Posterior cingulate gyrus (tissue), 11 donors: ENCODE measurements at places on chromosomes 12 and 14.

- DNase-seq = no peak
These were observed 217.4 kb upstream of the RTL1 start for GRCh38 chr14:101120641-101121507.

DNA sequence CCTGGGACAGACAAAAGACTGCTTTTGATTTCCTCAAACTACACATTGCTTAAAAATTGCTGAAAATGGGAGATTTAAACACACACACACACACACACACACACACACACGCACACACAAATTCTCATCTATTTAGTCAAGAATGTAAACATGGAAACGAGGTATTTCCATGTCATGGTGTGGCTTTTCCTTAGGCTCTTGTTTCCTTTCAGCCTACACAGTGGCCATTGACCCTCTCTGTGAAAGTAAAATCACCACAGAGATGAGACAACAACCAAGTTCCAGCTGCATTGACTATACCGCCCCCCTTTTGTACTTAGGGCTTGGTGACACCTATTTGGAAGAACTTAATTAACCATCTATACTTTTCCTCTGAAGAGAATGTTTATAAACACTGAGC lies 41.9 kb downstream of the TTC8 start:
- DNase-seq = no peak

- DNase-seq = no peak
These were observed 92.9 kb downstream of the PAWR start for GRCh38 chr12:79597910-79598309.

GRCh38 chr14:35231207-35231760 lies 60.9 kb upstream of the PSMA6 start:
- DNase-seq = no peak

DNA sequence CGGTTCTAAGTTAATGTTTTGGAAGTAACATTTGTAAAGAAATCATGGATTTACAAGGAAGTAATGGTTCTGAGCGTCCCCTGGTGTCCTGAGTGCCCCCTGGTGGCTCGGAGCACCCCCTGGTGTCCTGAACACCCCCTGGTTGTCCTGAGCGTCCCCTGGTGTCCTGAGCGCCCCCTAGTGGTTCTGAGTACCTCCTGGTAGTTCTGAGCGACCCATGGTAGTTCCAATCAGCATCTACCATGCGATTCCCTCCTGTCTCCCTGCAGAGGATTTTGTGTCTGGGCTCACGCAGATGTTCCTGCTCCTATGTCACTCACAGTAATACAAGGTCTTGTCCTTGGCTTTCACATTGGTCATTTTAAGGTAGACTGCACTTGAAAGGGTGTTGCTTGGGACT lies 1352.9 kb downstream of the TMEM121 start:
- no peak for DNase-seq

- no peak for DNase-seq
These were observed at the start of gene A2ML1 for GRCh38 chr12:8822298-8822697. Gene A2ML1, plus strand, starts transcription at chr12:8822621. Its CDS starts 31 bp downstream, at chr12:8822652.

- no peak for DNase-seq
These were observed 288.0 kb downstream of the TRHDE start for GRCh38 chr12:72560003-72560769.

- no peak for DNase-seq
These were observed 68.1 kb downstream of the TTC9 start for GRCh38 chr14:70709726-70710382.

- DNase-seq = no peak
These were observed 29.7 kb upstream of the INSM2 start for GRCh38 chr14:35504260-35504659.

DNA sequence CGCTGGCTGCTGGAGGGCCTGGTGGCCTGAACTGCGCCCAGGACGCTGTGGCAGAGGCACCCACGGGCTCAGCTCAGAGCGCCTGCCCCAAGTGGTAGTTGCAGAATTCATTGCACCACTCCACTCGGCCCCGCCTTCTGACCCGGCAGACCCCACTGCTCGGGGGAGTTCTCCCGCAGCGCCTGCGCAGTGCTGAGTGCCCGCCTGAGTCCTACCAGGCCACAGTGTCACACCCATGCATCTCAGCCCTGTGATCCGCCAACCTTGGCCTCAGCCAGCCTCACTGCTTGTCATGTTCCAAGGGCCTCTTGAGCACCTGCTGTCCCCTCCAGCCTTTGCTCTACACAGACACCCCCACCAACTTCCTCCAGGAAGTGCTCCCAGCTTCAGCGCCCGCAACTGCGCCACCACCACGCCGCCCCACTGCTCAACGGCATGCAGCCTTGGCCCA lies 12.2 kb downstream of the DEGS2 start:
- no peak for DNase-seq

DNA sequence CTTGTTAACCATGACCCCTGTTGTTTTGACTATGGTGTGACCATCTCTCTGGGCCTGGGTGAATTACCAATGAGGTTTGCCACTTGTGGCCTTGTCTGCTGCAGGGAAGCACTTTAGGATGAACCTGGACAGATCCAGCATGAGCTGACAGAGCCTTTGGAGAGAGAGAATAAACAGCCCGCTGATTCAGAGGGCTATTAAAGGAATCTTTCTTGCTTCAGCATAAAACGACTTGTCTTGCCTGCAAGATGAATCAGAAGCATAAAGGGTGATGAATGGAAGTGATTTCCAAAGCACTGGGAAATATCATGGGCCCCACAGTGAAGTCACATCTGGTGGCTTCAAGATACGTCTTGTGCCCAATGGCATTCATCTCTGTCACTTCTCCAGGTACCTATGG lies 69.0 kb upstream of the WSCD2 start:
- no peak for DNase-seq

DNA sequence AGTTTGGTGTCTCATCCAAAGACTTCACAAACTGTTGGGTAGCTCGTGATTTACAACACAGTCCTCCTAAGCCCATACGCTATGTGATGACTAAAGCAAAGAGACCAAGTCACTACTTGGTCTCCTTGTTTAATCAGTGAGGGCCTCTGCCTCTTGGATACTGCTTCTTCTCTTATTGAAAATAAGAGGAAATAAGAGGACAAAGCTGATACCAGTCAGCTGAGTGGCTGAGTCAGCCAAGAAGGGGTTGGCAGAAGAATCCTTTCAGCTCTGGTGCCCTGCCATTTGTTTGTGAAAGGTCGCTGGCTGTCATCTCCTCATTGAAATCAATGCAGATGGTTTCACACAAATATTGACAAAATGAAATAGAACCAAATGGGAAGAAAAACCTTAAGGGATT lies 67.5 kb upstream of the SLC35F4 start:
- DNase-seq = no peak

- no peak for DNase-seq
These were observed 49.3 kb downstream of the AACS start for GRCh38 chr12:125114365-125115141.

DNA sequence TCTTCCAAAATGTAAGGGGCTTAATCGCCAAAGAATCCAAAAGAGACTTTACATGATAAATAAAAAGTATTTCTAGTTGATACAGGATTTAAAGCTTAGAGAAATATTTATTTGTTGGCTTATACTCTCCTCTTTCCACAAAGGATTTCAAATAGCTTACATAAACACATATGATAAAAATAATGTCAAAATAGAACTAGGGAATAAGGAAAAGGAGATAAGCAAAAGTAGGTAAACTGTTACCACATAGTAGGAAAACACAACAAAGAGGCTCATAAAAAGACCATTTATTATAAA lies 387.0 kb downstream of the EGLN3 start:
- no peak for DNase-seq

DNA sequence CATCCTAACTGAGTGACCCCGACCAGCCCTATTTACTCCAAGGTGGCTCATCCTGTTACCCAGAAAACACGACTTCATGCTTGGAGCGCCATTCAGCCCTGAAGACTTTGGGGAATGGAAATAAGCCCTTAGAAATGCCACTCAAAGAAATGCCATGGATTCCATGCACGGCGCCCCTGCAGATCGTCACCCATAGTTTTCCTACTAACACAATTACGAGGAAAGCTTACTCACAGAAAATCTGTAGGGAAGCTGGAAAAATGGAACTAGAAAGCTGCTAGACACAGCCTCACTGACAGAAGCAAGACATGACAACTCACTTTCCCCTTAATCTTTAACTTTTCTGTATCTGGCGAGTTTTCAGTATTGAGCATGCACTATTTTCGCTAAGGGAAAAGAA lies 19.5 kb downstream of the NUAK1 start:
- no peak for DNase-seq

DNA sequence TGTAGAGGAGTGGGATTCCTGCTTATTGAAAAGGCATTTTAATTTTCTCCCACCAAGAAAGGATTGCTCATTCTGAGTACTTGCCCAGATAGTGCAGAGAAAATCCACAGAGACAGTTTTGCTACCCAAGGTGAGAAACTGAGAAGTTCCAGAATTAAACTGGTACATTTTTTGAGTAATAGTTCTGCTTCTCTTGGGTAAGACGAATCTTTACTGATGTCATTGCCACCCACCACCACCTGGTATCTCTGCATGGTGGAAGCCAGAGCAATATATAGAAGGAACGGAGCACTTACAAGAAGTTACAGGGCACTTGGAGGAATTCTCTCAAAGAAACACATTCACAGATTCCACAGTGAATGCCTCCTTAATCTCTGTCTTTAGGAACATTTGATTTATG lies 20.7 kb upstream of the FRMD6 start:
- no peak for DNase-seq

DNA sequence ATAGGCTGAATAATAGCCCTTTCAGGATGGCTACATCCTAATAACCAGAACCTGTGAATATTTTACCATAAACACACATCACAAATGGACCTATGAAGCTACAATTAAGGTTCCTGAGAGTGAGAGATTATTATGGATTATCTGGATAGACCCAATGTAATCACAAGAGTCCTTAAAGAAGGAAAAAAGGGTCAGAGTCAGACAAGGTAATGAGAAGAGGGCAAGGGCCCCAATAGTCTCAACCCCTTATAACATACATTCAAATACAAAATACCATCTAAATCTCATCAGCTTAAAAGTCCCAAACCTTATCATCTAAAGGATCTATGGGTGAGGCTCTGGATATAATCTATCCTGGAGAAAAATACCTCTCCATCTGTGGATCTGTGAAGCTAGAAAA lies 64.7 kb downstream of the GARIN6 start:
- no peak for DNase-seq

DNA sequence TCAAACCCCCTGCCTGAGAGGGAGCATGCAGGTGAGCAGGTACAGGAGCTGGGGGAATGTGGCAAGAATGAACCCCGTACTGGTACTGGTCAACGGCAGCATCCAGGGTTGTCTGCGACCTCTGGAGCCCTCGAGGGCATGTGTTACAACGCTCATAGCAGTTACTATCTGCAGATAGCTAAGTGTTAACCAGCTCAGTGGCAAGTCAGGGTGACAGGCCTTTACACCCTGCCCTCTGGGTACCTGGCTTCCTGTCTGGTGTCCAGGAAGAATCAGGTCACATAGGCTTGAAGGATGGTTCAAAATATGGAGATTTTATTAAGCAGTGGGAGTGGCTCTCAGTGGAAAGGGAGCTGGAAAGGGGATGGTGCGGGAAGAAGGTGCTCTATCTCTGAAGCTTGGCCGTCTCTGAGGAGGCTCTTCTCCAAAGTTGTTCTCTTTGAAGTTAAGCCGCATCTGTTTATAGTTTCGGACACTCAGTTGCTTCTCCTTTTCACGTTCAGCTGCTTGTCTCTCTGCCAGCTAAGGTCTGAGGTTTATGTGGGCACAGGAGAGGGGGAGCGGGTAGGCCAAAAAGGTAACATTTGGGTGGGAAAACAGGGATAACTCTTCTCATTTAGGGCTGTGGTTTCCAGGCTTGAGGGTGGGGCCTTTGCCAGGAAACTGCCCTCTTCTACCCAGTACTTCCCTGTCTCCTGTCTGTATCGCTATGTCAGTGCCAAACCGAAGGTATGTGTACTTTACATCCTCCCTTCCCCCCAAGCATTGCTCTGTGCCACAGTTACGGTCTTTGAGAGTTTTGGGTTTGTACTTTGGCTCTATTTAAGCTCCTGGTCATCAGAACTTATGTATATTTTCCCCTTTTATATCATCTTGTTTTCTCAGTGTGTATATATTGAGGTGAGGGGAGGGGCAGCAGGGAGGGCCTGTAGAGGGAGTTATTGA lies 305.8 kb downstream of the RGS6 start:
- DNase-seq = no peak

DNA sequence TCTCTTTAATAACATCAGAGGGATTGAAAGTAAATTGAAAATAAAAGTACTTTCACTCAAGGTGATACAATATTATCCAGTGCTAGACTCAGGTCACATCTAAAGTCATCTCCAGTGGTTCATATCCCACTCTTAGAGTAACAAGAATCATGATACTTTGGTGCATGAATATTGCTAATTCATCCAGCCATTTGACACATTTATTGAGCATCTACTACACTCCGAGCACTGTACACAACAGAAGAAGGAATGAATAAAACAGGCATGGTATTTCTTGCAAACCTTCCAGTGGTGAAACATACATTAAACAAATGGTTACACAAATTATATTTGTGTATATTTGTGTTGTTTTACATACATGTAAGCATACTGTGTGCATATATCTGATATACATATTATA lies 116.0 kb upstream of the TMCC3 start:
- DNase-seq = no peak

DNA sequence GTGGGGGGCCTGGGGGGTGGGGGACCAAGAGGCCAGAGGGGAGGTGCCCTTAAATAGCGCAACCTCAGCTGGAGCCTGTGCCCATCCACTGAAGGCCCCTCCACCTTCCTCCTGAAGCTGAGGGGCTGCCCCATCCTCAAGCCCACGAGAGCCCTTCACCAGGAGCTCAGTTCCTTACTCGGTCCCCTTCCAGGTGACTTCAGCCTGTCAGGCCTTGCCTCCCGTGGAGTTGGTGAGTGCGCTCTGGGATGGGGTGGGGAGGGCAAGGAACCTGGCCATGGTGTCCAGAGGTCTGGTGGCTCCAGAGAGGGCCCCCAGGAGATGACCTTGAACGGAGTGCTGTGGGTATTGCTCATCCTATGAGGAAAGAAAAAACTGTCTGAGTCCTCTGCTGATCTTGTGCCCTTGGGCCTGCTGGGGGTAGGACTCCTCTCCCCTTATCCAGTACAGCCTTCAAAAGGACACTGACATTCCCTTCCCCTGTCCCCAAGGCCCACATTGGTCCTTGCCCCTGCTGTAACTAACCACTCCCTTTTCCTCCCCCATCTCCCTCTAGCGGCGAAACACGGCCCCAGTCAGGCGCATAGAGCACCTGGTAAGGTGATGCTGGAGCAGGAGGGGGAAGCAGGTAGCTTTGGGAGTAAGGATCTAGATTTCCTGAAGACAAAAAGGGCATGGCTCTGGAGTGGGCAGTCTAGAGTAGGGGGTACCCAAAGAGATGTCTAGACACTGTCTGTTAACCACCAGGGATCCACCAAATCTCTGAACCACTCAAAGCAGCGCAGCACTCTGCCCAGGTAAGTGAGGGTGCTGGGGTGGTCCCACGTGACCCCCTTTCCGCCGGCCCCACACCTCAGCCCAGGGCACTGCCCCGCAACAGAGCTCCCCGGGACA lies 3.6 kb downstream of the TNS2 start:
- peak; percentile 55 for DNase-seq

- no peak for DNase-seq
These were observed 102.2 kb downstream of the TTC6 start for GRCh38 chr14:37697489-37698121.

DNA sequence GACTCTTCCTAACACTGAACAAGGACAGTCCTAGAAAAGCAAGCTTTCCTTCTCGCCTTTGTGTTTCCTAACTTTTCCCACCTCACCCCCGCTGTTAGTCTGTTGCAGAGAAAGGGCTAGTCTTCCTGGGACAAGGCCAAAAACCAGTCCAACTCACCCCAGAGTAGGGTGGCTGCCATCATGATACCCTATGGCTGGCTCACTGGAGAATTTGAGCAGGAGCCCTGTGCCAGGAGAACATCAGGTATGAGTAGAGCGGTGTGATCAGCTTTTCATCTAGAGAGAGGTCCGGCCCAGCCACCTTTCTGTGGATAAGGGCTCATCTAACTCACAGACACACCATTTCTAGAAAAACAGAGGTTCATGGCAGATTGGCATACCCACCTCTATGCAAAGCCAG lies 16.7 kb upstream of the ZFP36L1 start:
- no peak for DNase-seq
